Activated T-cell treated with anti-CD3 and anti-CD28 coated beads for 4 hours (primary cell): ENCODE measurements at places on chromosomes 12 and 14.

GRCh38 chr12:108768591-108769500, 37.5 kb upstream of the CORO1C start:
- no peak for DNase-seq

DNA sequence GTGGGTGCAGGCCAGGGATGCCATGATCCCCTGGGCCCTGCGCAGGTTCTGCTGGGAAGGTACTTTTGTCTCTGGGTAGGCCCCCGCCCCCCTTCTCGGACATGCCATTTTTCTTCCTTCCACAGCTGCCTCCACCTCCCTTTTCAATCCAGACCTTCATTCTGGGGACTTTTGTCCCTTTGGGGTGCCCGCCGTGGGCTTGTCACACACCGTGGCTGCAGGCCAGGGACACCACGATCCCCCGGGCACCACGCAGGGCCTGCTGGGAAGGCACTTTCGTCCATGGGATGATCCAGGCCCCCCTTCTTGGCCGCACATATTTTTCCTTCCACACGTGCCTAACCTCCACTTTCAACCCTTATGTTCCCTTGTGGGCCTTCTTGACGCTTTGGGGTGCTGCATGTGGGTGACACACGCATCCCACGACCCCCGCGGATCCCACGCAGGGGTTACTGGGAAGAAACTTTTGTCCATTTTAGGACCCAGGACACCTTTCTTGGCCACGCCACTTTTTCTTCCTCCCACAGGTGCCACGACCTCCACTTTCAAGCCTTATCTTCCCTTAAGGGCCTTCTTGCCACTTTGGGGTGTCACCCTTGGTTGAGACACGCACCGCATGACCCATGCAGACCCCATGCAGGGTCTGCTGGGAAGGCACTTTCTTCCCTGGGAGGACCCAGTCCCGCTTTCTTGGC, 272.5 kb downstream of the ALG10 start:
- no peak for DNase-seq

DNA sequence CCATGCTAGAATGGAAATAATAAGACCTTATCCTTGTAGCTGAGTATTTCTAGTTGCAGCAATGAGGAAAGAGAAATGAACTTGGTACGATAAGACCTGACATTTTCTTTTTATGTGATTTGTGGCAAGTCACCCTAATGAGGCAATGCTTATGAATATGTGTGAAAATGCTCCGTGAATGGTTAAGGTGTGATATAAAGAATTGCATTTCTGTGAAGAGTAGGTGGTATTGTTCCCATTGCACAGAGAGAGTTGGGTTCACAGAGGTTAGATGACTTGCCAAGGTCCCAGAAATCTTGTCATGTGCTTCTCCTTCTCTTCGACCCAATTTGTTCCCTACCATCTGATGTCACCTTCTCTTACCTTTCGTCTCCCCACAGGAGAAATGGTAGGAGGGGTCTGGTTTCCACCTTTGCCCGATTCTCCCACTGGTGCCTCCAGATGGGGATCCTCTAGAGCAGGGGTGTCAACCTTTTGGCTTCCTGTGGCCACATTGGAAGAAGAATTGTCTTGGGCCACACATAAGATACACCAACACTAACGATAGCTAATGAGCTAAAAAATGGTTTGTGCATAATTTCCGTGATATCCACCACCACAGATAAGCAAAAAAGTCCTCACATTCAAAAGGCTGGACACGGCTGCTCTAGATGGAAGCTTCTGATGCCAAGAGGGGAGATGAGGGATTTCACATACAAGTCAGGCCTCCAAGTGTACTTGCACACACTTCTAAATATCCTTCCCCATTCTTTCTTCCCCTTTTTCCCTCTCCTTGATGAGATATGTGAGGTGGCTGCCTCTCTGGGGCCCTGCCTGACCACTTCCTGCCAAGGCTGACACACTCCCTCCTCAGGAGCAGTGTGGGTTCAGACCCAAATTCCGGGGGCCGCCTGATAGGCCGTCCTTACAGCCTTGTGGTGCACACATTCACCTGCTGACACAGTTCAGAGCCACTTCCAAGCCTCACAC, 96.1 kb downstream of the PLXNC1 start:
- DNase-seq: no peak

DNA sequence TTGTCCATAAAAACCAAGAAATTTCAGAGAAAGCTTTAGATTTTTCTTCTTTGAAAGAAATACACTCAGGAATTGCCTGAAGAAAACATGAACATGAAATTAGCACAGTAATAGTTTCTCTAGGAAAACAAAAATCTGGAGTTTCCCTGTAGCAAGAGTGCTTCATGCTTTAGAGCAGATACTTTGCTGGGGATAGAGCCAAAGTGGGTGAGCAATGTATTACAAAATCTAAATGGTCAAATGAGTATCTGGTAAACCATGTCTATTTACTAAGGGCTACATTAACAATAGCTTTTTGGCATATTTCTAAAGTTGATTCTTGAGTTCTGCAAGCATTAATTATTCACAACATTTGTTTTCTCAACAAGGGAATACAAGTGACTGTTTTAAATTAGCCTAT, 26.2 kb downstream of the AVPR1A start:
- no peak for DNase-seq

GRCh38 chr12:57166971-57167371, 19.6 kb upstream of the LRP1-AS start:
- DNase-seq: no peak

GRCh38 chr14:102363182-102363943, 622 bp downstream of the TECPR2 start:
- DNase-seq: no peak

- no peak for DNase-seq
Measured at GRCh38 chr12:103751171-103751570, 89.9 kb downstream of the NT5DC3 start.

- DNase-seq: no peak
Measured at GRCh38 chr12:80129895-80130530, 30.7 kb downstream of the OTOGL start.

DNA sequence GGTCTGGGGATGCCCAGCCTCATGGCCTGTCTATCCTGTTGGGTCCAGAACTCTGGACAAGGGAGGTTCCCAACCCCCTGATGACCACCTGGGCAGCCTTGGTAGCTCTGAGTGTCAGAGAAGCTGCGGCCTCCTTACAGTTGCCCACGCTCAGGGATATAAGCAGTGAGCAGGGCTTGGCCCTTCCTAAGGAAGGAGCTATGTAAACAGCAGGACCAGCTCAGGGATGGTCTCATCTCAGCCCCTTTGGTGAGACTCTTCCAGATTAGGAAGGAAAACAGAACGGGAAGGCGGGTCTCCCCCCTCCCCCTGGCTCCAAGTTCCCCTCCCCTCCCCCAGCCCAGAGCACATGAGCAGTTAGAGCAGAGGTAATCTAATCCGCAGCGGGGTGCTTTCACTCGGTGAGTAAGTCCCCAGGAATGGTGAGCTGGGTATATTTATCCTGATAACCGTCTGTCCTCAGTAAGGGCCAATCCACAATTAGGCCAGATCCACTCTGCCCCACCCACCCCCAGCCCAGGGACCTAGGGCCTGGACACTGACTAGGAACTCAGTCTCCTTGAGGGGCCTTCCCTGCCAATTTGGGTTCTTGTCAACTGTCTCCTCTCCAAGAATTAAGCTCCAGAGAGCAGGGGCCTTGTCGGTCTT, 29.5 kb upstream of the RPLP0 start:
- no peak for DNase-seq

DNA sequence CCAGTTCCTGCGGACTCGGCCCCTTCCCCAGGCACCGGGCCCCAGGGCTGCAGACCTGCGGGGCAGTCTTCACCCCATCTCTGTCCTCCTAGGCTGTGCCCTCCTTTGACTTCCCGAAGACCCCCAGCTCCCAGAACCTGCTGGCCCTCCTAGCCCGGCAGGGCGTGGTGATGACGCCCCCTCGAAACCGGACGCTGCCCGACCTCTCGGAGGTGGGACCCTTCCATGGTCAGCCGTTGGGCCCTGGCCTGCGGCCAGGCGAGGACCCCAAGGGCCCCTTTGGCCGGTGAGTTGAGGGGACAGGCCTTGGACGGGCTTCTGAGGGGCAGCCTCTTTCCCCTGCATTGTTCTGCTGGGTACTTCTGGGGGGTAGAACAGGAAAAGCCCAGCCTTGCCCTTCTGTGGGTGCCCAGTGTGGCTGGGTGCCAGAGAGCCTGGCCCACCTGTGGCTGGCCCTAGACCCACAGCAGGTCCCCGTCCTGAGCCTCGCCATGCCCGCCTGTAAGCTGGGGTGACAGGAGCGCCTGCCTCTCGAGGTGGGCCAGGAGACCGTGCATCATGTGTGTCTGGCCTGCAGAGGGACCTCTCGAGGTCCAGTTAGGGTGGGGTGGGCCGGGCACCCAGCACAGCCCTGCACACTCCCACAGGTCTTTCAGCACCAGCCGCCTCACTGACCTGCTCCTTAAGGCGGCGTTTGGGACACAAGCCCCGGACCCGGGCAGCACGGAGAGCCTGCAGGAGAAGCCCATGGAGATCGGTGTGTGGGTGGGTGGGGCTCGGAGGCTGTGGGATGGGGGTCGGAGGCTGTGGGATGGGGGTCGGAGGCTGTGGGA, 12.6 kb upstream of the PUS1 start:
- DNase-seq: no peak
